ENCODE measurements at places on chromosomes 2 and 18.

GRCh38 chr2:26535663-26536275, 57.8 kb upstream of the OTOF start:
- no peak for DNase-seq

DNA sequence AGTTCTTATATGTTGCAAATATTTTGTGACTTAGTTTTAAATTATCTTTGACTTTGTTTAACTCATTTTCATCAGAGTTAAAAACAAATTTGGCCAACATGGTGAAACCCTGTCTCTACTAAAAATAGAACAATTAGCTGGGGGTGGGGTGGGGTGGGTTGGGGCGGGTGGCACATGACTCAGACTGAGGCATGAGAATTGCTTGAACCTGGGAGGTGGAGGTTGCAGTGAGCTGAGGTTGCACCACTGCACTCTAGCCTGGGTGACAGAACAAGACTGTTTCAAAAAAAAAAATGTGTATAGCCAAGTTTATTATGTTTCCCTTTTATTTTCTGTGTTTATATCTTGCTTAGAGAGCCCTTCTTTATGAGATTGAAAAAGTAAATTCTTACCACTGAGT, 14.2 kb upstream of the LIPG start:
- no peak for DNase-seq

- no peak for DNase-seq
Observed at GRCh38 chr18:21300908-21301200, 58.8 kb downstream of the GREB1L start.

DNA sequence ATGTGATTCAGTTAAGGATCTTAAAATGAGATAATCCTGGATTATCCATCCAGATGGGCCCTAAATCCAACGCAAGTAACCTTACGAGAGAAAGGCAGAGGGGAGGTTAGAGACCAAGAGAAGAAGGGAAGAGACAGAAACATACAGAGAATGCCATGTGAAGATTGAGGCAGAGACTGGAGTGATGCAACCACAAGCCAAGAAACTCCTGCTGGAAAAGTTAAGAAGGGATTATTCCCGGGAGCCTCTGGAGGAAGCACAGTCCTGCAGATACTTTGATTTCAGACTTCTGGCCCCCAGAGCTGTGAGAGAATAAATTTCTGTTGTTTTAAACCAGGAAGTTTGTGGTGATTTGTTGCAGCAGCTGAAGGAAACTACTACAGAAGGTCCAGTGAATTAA, 992.7 kb downstream of the BCL11A start:
- no peak for DNase-seq

- DNase-seq: no peak
Observed at GRCh38 chr2:71190656-71191569, 36.0 kb downstream of the PAIP2B start.

DNA sequence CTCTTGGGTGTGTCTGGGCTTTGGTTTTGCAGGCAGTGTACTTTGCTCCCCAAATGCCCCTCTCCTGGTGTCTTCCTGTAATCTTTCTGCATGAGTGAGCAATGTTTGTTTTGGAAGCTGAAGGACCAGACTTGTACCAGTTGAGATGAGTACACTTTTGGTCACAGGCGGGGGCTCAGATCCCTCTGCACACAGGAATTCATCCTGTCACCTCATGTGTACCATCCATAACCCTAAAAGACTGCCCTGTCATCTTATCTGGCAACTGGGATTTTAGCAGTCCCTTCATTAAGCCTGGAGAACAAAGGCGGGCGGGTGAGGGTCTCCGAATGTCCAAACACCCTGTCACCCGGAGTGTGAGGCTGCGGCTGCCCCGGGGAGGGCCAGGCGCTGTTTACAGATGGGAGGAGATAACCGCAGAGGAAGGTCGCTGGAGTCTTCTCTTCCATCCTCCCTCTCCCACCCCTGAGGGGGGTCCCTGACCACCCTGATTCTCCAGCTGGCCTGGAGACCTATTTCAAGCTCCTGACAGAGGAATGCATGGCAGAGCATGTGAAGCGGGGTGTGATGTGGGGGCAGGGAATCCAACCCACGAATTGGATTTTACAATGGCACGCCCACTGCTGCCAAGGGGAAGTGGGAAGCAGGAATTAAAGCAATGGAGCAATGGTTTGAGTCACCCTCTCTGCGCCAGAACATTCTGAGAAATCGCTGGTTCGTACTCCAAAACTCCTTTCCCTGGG, 158.2 kb upstream of the MYCN start:
- no peak for DNase-seq

GRCh38 chr2:12251121-12251520, 465.6 kb upstream of the TRIB2 start:
- DNase-seq: no peak

DNA sequence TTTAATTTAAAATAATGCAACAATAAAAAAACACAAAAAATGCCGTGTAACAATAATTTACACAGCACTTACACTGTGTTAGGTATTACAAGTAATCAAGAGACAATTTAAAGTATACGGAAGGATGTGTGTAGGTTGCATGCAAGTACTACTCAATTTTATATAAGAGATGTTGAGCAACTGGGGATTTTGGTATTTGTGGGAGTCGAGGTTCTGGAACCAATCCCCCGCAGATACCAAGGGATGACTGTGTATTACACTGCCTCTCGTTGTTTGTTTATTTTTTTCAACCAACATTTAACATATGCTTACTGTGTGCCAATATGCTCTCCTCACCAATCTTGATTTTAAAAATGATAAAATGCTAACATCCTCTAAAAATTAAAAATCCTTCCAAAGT, 24.8 kb downstream of the MAP3K2 start:
- no peak for DNase-seq

- no peak for DNase-seq
Observed at GRCh38 chr18:50273203-50274043, 7.1 kb upstream of the CFAP53 start.

GRCh38 chr2:17306706-17307105, 211.5 kb downstream of the RAD51AP2 start:
- no peak for DNase-seq

GRCh38 chr18:37321582-37322491, 243.8 kb downstream of the CELF4 start:
- DNase-seq: no peak

GRCh38 chr2:231163011-231163410, 35.4 kb upstream of the ARMC9 start:
- DNase-seq: no peak

- DNase-seq: peak; percentile 13
Observed at GRCh38 chr2:129923265-129924091, 56.0 kb upstream of the RAB6C start.

GRCh38 chr2:23636426-23636825, 251.4 kb downstream of the KLHL29 start:
- DNase-seq: no peak

DNA sequence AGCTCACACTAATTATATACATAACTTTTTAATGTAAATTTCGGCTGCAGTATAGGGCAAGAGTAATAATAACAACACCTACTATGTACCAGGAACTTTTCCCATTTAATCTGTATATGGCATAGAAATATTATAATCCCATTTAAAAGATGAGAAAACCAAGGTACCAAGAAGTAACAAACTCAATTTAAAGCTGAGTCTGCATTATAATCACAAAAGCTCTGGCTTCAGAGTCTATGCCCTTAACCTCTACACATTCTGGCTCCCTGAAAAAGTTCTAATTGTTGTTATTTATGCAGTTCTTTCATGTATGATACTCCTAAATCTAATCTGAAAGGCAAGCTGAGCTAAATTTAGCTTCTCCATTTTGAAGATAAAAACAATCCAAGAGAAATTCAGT, 1675.1 kb upstream of the NXPH2 start:
- DNase-seq: no peak

DNA sequence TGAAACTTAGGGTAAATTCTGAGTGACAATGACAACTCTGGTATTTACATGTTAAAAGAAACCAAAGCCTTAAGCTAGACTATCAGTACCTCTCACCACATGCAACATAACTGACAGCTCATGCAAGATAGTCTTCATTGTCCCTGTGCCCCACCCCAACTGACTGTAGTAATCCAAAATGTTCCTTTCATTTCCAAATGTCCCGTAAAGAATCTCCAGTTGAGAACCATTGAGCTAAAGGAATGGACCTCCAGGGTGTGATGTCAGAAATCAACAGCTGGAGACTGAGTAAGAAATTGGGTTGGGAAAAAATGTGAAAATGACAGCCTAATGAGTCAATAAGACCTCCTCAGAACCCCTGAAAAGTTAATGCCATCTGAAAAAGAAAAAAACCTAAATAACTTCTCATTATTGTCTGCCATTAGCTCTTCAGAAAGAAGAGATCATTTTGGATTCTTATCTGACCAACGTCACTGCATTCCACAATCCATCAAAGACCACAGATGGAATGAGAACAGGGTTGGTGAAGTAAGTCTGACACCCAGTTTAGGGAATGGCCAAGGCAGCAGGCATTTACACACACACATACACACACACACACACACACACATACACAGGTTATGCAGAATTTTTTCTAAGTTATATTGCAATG, 51.7 kb upstream of the ACVR2A start:
- no peak for DNase-seq

DNA sequence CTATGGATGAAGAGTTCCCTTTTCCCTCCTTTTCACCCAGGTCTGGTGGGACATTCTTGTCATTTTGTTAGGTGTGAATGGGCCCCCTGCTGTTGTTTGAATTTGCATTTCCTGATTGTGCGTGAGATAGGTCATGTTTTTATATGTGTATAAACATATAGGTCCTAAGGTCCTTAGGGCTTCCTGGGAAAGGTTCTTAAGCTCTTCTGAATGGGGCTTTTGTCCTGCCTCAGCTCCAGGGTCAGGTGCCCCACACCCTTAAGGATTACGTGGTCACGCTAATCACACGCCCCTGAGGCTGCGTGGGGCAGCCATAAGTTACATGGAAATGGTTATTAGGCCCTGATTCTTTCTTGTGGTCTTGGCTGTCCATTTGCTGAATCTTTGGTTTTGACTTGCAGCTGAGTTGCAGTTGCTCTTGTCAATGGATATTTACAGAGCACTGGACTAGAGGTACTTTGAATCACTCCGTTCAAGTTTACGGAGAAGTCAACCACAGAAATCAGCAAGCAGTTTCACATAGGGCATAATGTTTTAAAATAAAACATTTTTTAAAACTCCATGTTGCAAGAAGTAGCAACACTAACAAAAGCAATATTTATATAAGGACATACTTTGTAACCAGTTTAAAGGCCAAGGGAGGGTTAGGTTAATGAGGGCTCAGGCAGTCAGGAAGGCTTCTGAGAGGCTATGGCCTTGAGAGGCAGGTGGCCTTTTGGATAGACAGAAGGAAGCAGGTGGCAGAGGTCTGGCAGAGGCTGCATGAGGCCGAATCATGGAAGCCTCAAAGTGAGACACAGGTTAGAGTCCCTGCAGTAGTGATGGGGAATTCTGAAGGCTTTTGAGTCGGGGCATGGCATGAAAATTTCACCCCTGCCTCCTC, 24.2 kb downstream of the LIPG start:
- no peak for DNase-seq

GRCh38 chr2:235665661-235666212, 171.9 kb downstream of the AGAP1 start:
- no peak for DNase-seq

DNA sequence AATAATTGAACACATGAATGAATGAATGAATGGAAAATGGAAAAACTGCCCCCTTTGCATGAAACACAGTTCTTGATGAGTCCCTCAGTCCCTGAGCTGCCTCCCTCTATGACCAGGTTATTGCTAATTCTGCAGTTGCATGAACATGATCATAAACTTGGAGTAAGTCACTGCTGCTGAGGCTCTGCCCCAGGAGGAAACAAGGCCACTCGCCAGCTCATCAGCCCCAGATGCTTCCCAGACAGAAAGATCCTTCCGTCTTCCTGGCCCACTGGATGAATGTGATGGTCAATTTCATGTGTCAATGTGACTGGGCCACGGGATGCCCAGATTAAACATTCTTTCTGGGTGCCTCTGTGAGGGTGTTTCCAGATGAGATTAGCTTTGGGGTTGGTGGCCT, 16.4 kb downstream of the GPR45 start:
- no peak for DNase-seq

- no peak for DNase-seq
Observed at GRCh38 chr2:715038-715437, 37.8 kb upstream of the TMEM18 start.

- DNase-seq: no peak
Observed at GRCh38 chr2:232482301-232483238, 5.1 kb downstream of the ECEL1 start.
